ENCODE measurements at places on chromosomes 11 and 22.

- DNase-seq, result peak; percentile 53
Observed at GRCh38 chr11:61477727-61478148, 30.8 kb upstream of the LRRC10B start.

DNA sequence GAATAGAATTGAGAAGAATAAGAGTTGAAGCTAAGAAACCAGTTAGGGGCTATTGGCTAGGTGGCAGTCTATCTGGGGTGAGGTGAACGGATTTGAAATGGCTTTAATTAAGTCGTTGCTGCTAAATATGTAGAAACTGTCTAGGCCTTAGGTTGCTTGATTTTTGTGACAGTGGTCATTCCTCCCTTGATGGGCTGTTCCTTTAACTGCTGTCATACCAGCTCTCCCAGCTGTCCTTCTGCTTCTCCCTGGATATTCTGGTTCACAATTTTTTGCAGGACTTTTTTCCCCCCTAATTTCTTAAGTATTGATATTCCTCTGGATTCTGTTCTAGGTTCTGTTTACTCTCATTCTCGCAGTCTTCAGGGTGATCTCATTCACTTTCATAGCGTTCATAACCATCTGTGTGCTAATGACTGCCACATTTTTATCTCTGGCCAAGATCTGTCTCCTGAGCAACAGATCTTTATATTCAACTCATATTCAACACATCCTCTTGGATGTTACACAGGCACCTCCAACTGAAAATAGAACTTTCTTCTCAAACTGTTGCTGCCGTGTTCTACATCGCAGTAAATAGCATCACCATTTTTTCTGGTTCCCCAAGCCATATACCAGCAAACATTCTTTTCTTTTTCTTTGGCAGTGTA is 134.1 kb downstream of the UVRAG start:
- no peak for DNase-seq

- no peak for DNase-seq
Observed at GRCh38 chr11:75523811-75524664, 1.7 kb downstream of the GDPD5 start.

- DNase-seq, result no peak
Observed at GRCh38 chr11:64163951-64164350, 2.0 kb downstream of the MACROD1 start.

DNA sequence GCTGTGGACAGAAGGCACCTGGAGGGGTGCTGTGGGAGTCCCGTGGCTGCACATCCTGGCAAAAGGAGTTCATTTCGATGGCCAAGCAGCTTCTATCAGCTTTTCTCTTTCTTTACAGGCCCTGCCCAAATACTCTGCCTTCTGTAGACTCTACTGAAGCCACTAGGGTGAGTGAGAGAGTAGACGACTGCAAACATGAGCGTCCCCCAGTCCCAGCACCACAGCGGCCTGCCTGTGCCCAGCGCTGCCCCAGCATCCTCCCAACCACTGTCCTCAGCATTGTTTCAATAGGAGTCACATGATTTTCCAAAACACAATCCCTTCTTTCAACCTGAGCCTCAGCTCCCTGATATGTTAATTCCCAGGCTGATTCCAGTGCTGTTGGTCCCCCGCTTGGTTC is 110.0 kb downstream of the KIRREL3 start:
- no peak for DNase-seq

DNA sequence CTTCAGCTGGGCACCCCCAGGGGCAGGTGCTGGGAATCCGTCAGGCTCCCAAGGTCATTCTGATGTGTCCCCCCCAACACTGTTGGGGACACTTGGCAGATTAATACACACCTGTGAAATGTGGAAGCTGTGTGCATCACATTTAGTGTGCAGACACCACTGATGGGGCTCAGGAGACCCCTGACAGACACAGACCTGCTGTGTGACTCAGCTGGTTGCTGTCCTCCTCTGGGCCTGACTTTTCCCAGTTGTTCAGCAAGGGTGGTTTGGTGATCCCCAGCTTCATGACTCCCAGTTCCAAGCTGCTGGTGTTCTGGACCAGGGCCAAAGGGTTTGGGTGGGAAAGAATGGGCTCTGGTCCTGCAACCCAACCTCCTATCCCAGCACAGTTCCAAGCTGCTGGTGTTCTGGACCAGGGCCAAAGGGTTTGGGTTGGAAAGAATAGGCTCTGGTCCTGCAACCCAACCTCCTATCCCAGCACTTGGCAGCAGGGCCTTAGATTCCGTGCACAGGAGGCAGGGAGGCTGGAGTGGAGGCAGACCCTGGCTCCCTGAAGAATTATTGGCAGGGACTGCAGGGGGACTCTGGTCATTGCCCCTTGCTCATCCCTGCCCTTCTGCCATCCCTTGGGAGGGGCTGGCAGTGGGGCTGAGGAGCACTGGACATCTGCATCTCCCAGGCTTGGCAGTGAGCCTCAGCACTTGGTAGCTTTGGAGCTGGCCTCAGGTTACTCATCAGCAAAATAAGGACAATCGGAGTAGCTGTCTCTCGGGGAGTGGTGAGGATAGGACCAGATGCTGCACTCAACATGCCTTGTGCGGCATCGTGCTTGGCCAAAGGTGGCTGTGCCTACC is 8.4 kb upstream of the OMP start:
- DNase-seq, result no peak

DNA sequence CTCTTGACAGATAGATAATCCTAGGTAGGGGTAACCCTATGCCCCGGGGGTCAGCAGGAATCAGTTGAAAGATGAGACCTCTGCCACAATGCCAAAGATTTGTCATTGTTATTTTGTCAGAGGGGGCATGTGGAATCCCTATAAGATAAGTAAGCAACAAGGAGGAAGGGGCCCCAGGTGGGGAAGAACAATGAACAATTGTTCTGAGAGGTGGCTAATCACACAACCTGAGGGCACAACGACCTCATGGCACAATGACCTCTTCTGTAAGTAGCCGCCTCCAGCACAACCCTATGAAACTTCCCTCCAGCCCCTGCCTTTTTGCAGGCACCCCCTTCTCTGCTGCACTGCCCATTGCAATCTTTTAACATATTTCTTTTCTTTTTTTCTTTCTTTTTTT is 11.8 kb upstream of the FBLN1 start:
- DNase-seq, result no peak

GRCh38 chr11:121448431-121448941 is 3.6 kb upstream of the SORL1 start:
- DNase-seq, result no peak

DNA sequence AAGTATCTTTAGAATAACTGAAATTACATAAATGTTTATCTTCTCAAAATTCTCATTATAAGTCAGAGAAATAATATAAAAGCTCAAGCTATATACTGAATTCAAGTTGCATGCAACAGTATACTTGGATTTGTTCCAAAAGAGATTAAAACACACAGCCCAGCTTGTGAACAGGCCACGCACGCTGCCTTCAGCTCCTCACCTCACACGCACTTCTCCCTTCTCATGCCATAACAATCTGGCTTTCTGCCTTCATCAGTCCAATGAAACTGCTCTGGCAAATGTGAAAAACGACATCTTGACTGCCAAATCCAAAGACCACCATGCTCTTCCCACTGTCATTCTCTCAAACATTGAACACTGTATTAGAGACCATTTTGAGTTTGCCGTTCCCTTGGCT is 22.1 kb downstream of the ATP6V1E1 start:
- no peak for DNase-seq

- DNase-seq, result no peak
Observed at GRCh38 chr11:6200975-6201374, 2.0 kb downstream of the OR52W1 start.

- DNase-seq, result no peak
Observed at GRCh38 chr11:97938789-97939188, 1082.0 kb upstream of the CNTN5 start.

DNA sequence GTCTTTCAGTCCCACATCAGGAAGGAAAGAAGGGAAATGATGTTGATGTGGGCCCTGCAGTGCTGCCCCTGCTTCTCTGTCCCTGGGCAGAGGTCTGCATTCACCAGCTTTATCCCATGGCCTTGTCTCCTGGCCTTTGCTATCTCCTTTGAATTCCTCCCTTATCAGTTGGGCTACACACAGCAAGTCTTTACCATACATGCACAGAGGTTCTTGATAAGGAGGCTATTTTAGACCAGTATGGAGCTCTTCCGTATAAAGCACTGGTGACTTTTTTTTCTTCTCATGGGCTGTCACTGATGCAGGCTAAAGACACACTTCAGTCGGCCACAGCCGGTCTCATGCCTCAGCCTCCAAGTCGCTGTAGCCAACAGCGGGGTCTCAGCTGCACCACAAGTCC is 20.2 kb downstream of the MYO18B start:
- no peak for DNase-seq

DNA sequence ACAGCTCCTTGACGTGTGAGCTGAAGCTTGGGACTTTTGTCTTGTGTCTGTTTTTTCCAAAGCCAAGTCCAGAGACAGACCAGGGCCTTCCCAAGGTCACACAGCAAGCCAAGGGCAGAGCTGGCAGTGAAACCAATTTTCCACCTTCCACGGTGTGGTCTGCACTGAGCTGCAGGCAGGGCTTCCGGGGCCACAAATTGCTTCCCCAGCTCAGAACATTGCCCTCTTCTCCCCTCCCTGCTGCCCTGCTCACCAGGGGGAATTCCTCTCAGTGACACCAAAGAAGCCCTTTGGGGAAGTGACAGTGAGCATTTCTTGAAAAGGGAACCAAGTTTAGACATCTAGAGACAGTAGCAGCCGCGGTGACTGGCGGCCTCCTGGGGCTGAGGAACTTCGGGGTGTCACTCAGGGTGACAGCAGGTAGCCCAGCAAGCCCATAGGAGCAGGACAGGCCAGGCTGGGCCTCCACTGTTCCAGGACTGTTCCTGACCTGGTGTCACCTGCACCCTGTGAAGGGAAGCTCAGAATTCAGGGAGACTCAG is 9.2 kb downstream of the FXYD2 start:
- peak; percentile 82 for DNase-seq

DNA sequence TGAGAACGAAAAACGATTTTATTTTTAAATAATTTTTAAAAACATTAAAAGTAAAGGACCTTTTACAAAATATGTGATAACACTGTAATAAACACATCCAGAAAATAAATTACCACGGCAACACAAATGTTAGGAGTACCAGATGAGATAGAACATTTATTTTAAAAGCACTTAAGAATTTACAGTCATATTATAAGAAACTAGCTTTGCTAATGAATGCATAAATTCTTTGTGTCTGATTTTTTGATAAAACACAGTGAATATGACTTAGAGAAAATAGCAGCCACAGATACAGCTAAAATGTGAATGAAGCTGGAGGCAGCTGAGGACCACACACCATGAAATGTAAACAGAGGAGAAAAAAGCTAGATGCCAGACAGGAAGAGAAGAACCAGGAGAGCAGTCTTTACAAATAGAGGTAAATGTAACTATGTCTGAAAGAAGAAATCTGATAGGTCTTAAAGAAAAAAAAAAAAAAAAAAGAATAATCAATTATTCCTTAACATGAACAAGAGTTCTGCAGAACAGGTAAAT is 14.6 kb downstream of the CCDC34 start:
- DNase-seq, result no peak

GRCh38 chr11:69674267-69674885 is 777 bp downstream of the LTO1 start:
- peak; percentile 12 for DNase-seq

DNA sequence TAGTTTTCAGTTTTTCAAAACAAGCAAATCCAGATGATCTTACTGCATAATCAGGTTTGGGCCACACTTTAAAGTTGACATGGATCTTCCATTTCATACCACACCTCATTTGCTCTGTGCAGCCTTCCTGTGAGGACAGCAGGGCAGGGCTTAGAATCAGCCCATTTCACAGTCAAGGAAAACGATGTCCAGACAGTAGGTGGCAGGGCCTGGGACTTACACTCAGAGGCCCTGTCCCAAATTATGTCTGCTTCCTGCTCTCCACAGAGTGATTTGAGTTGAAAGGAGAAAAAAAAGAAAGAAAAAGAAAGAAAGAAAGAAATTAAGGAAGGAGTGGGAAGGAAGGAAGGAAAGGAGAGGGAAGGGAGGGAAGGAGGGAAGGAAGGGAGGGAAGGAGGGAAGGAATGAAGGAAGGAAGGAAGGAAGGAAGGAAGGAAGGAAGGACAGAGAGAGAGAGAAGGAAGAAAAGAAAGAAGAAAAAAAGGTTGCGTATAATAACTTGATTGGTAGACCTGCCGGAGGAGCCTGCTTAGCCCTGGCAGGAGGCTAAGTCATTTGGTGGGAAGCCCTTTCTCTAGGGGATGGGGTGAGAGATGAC is 23.6 kb downstream of the TSKU start:
- no peak for DNase-seq

GRCh38 chr22:49247194-49247924 is 580.3 kb downstream of the BRD1 start:
- DNase-seq, result no peak

DNA sequence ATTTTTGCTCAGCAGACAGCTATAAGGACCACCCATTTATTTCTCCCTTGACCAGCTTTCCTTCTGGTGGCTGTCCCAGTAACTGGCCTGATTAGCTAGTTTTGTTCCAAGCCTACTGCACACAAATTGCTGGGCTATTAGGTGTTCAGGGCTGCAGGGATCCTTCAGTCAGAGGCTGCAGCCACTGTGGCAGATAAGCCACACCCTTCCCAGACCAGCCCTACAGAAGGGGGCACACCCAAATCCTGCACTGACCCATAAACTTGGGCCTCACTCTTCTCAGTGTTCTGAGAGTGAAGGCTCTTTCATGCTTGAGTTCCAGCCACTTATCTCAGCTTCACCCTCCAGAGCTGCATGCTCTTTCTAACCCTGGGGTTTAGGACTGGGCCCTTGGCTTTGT is 200.0 kb downstream of the AASDHPPT start:
- DNase-seq, result no peak

GRCh38 chr11:8809939-8810539 is 101.0 kb upstream of the AKIP1 start:
- no peak for DNase-seq

DNA sequence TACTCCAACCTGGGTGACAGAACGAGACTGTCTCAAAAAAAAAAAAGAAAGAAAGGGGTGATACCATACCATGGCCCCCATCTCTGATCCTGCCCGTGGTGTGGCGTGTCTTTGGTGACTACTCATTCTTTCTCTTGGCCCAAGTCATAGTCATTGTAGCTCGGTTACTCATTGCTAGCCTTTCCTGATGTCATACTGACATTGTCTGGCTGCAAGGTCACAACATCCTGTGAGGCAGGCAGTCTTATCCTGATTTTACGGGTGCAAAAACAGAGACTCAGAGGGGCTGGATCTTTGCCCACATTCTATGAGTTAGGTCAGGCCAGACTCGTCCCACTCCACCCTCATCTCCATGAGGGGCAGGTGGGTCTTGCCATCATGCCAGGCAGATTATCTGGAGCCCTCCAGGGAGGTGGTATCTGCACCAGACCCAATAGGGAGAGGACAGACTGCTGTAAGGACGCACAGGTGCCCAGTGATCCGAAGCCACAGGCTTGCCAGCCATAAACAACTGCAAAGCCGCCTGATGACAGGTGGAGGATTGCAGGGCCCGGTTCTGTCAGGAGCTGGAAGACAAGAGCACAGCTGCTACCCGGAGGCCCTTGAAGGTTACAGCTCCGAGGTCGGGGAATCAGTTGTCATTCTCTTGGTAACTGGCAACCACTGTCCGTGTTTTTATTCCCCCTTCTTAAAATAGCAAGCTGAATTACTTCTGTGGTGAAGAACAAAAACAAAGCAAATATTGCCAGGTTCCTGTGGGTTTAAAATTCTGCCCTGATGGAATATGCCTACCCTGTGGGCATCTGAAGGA is 13.8 kb downstream of the TOM1 start:
- peak; percentile 63 for DNase-seq

GRCh38 chr22:38570779-38571364 is 889 bp upstream of the DMC1 start:
- peak; percentile 50 for DNase-seq

GRCh38 chr11:79026803-79027445 is 413.9 kb downstream of the TENM4 start:
- no peak for DNase-seq
